ENCODE measurements at places on chromosomes 5 and 9. TPM values are rescaled to one million over a fixed set of nuclear protein-coding genes. Genes with fewer than 3 reads are reported as not detected.

TPPP gene
- total RNA-seq = 0.17 TPM

FOXD4L5 gene
- 0.37 TPM for total RNA-seq

CARTPT gene
- total RNA-seq = not detected

SLC22A4 gene
- 4.2 TPM for total RNA-seq

ORM2 gene
- not detected for total RNA-seq

BAAT gene
- total RNA-seq = not detected

DDX4 gene
- total RNA-seq = not detected

DNA sequence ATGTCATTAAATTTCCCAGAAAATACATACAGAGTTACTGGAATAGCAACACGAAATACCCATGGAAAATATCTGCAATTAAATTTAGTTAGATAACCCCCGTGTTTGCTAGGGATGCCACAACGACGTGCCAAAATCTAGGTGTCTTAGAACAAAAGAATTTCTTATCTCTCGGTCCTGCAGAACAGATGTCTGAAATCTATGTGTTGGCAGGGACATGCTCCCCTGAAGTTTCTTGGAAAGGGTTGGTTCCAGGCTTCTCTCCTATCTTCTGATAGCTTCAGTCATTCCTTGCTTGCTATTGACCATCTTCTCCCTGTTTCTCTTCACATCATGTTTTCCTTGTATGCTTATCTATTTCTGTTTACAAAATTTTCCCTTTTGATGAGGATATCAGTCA, 1067.0 kb downstream of the CDH18 start:
- H3K27me3 ChIP-seq = no peaks in the 10 kb centered on the region
- H3K27ac ChIP-seq = no peak overlapping the region
- H3K4me3 ChIP-seq = no peak overlapping the region
- H3K4me1 ChIP-seq = no peaks in the 10 kb centered on the region
- no peak for DNase-seq

- DNase-seq = no peak
- H3K4me3 ChIP-seq = no peak overlapping the region
- H3K4me1 ChIP-seq = no peaks in the 10 kb centered on the region
- H3K27me3 ChIP-seq = no peaks in the 10 kb centered on the region
- no peak overlapping the region for H3K27ac ChIP-seq
- H3K36me3 ChIP-seq = no peaks in the 10 kb centered on the region
Measured at GRCh38 chr5:79853676-79854418, 137.2 kb downstream of the MTX3 start.

DNA sequence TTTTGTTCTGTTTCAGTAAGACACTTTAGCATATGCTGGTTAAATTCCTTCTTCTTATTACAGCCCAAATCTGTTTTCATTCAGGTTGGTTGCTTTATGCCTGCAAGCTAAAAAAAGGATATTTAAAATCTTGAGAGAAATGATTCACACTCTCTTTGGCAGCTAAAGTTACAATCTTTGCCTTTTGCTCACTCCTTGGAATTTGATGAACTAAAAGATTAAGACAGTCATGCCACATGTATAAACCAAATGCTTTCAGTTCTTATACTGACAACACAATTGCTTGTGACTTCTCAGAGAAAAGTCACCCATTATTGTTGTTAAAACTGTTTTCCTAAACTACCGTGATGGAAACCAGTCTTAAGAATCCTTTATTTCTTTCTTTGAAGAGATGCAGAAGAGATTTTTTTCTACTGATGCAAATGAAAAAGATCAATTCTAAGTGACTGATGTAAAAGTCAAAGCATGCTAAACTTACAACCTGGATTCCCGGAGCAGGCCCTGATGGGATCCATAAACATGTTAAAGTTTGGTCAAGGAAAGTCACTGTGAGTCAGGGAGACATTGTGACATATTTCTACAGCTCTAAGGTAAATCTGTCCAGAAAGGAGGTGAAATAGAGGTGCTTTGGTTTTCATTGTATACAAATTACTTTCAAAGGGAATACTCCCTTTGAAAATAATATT, 144.2 kb upstream of the CDH10 start:
- H3K36me3 ChIP-seq = no peaks in the 10 kb centered on the region
- H3K27ac ChIP-seq = peak overlapping the region; percentile 77
- H3K4me1 ChIP-seq = peaks cover 17% of the 10 kb centered on the region
- H3K4me3 ChIP-seq = no peak overlapping the region

DNA sequence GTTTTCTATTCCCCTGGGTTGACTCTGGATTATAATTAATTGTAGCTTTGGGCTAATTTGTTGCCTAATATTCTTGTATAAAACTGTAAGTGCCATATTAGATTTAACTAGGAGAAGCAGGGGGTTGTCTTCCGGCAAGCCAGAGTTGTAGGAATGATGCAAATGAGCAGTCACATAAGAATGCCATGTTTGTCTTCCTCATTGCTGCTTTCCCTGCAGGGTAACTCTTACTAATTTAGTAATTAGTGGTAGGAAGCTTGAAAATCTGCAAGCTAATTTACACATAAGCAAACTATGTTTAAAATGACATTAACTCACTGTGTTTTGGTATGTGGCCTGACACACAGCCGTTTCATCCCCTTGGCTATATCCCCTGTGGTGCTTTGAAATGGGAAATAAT, 527.8 kb downstream of the KCTD16 start:
- H3K4me1 ChIP-seq = no peaks in the 10 kb centered on the region
- no peak overlapping the region for H3K4me3 ChIP-seq
- H3K36me3 ChIP-seq = no peaks in the 10 kb centered on the region
- no peak overlapping the region for H3K27ac ChIP-seq
- H3K27me3 ChIP-seq = no peaks in the 10 kb centered on the region

DNA sequence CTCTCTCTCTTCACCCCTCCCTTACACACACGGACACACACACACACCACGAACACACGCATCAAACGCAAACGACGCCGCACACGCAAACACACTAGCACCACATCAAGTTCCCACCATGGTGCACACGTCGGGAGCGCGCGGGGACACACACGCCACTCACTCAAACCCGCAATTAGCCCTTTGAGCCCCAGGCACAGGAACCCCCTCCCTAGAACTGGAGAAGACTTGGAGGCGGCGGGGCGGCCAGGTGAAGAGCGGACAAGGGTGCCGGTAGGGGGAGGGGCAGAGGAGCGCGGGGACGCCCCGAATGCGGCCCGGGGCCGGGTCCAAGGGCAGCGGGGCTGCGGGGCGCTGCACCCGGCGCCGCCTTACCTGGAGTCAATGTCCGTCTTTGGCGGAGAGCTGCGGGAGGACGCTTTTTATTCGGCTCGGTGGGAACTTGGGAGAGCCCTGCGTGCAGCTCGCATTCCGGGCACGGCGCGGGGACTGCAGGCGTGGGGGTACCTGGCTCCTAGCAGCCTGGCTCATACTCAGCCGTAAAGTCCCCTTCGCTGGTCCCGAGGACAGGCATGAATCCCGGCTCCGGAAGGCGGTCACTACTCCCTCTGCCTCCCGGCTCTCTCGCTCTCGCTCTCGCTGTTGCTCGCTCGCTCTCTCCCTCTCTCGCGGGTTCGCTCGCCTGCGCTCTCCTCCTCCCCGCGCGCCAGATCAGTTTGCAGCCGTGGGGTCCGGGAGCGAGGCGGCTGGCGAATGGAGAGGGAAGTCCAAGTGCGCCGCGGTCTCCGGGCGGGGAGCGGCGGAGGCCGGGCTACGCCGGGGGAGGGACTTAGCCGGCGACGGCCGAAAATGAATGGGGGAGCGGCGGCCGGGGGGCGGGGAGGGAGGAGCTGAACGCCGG, at the start of gene BRINP1:
Gene BRINP1 (minus strand): TSS at position 755 of the 901 bp plus-strand sequence. CDS start 56,080 bp downstream, outside the sequence.
- DNase-seq = no peak
- no peaks in the 10 kb centered on the region for H3K4me1 ChIP-seq
- no peaks in the 10 kb centered on the region for H3K27me3 ChIP-seq
- H3K36me3 ChIP-seq = no peaks in the 10 kb centered on the region

DNA sequence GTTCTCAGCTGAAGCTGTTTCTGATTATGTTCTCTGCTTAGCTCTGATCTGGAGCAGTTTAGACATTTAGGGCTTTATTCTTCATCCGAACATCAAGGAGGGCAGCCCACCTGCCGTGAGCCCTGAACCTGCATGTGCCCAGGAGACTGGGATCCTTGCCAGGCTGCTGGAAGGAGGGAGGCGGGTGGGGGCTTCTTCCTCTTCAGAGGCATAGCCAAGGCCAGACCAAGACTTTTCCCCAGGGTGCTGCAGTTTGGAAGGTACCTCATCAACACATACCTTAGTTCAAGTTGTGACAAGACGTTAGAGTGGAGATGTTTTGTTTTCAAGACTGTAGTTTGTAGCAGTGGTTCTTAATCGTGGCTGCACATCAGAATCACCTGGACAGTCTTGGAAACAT, 64.9 kb downstream of the RALGPS1 start:
- peaks cover 14% of the 10 kb centered on the region for H3K4me1 ChIP-seq
- H3K27ac ChIP-seq = no peak overlapping the region
- H3K4me3 ChIP-seq = no peak overlapping the region
- DNase-seq = no peak
- no peaks in the 10 kb centered on the region for H3K36me3 ChIP-seq
- H3K27me3 ChIP-seq = no peaks in the 10 kb centered on the region

DNA sequence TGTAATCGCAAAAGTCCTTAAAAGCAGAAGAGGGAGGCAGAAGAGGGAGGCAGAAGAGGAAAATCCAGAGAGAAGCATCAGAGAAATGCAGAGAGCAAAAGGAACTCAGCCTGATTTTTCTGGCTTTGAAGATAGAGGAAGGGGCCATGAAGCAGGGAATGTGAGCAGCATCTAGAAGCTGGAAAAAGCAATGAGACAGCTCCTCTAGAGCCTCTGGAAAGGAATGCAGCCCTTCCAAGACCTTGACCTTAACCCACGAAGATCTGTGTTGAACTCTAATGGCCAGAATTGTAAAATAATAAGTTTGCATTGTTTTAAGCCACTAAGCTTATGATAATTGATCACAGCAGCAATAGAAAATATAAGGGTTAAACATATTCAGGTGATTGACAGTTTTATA, 159.6 kb downstream of the ATPSCKMT start:
- H3K36me3 ChIP-seq = no peaks in the 10 kb centered on the region
- H3K27me3 ChIP-seq = no peaks in the 10 kb centered on the region
- DNase-seq = no peak
- no peak overlapping the region for H3K4me3 ChIP-seq

DNA sequence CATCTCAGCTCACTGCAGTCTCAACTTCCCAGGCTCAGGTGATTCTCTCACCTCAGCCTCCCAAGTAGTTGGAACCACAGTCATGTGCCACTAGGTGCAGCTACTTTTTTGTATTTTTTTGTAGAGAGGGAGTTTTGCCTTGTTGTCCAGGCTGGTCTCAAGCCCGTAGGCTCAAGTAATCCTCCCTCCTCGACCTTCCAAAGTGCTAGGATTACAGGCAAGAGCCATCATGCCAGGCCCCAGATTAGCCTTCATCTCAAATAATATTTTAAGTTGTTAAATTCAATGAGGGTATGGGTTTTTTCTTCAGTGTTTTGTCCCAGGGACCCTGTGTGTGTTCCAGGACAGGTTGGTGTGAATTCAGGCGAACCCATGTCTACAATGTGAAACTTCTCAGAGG, 12.5 kb upstream of the RFESD start:
- H3K4me1 ChIP-seq = no peaks in the 10 kb centered on the region
- H3K27me3 ChIP-seq = no peaks in the 10 kb centered on the region
- H3K4me3 ChIP-seq = no peak overlapping the region
- no peak overlapping the region for H3K27ac ChIP-seq
- no peaks in the 10 kb centered on the region for H3K36me3 ChIP-seq

GRCh38 chr5:168356592-168356991, 65.1 kb downstream of the WWC1 start:
- no peaks in the 10 kb centered on the region for H3K36me3 ChIP-seq
- H3K4me3 ChIP-seq = no peak overlapping the region
- H3K27me3 ChIP-seq = no peaks in the 10 kb centered on the region
- DNase-seq = no peak
- H3K4me1 ChIP-seq = peaks cover 83% of the 10 kb centered on the region
- H3K27ac ChIP-seq = no peak overlapping the region

GRCh38 chr5:17154211-17154996, 63.0 kb upstream of the BASP1 start:
- no peaks in the 10 kb centered on the region for H3K27me3 ChIP-seq
- no peak overlapping the region for H3K4me3 ChIP-seq
- peaks cover 9% of the 10 kb centered on the region for H3K4me1 ChIP-seq
- no peak overlapping the region for H3K27ac ChIP-seq

GRCh38 chr9:96612105-96612965, 7.3 kb downstream of the CDC14B start:
- H3K4me1 ChIP-seq = peaks cover 26% of the 10 kb centered on the region
- peak; percentile 73 for DNase-seq
- H3K4me3 ChIP-seq = peak overlapping the region; percentile 18

DNA sequence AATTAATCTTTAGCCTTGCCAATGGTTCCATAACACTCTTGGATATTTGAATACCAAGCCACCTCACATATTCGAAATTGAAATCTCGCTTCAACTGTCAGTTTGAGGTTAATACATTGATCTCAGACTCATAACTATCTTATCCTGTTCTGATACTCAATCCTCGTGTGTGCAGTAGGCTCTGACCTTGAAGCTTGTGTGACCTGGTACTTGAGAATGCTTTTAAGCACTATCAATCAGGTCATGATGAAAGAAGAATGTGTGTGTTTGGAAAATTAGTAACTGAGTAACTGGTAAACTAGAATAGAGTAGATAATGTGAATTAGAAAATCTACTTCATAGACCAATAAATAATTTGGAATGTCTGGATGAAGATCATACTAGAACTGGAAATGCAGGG, 1266.7 kb downstream of the MAT2B start:
- H3K4me3 ChIP-seq = no peak overlapping the region
- H3K27me3 ChIP-seq = no peaks in the 10 kb centered on the region
- H3K27ac ChIP-seq = no peak overlapping the region
- H3K36me3 ChIP-seq = no peaks in the 10 kb centered on the region
- no peak for DNase-seq
- H3K4me1 ChIP-seq = no peaks in the 10 kb centered on the region

GRCh38 chr5:112136773-112137172, 282.3 kb downstream of the EPB41L4A start:
- H3K4me1 ChIP-seq = no peaks in the 10 kb centered on the region
- H3K27me3 ChIP-seq = no peaks in the 10 kb centered on the region
- H3K27ac ChIP-seq = no peak overlapping the region
- H3K4me3 ChIP-seq = no peak overlapping the region

- H3K27ac ChIP-seq = peak overlapping the region; percentile 56
- H3K4me1 ChIP-seq = peaks cover 42% of the 10 kb centered on the region
- no peak for DNase-seq
- no peak overlapping the region for H3K4me3 ChIP-seq
- H3K27me3 ChIP-seq = no peaks in the 10 kb centered on the region
Measured at GRCh38 chr9:113621980-113622379, 158.5 kb downstream of the RGS3 start.

DNA sequence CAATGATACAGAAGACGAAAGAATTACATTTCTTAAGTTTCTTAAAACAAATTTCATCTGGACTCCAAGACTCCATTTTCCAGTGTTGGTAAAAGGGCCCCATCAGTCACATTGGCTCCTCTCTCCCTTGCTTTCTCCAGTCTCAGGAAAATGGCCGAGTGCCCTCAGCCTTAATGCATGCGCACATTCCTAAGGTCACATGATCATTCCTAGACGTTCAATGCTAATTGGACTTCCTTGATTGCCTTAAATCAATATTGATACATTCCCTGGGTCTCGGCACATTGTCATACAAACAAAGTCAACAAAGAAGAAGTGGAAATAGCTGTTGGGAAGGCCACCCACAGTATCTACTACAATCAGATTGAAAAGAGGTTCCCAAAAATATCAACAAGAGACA, 413.6 kb upstream of the GRAMD2B start:
- DNase-seq = no peak
- H3K27ac ChIP-seq = no peak overlapping the region
- H3K27me3 ChIP-seq = no peaks in the 10 kb centered on the region
- H3K4me3 ChIP-seq = no peak overlapping the region
- H3K4me1 ChIP-seq = no peaks in the 10 kb centered on the region
- no peaks in the 10 kb centered on the region for H3K36me3 ChIP-seq

Measured in PC-9 (cell line).